ENCODE measurements at places on chromosomes 7 and 10. TPM values are rescaled to one million over a fixed set of nuclear protein-coding genes. Genes with fewer than 3 reads are reported as not detected.

- DNase-seq, result no peak
Observed at GRCh38 chr7:76326646-76327233, 24.3 kb downstream of the HSPB1 start.

DNA sequence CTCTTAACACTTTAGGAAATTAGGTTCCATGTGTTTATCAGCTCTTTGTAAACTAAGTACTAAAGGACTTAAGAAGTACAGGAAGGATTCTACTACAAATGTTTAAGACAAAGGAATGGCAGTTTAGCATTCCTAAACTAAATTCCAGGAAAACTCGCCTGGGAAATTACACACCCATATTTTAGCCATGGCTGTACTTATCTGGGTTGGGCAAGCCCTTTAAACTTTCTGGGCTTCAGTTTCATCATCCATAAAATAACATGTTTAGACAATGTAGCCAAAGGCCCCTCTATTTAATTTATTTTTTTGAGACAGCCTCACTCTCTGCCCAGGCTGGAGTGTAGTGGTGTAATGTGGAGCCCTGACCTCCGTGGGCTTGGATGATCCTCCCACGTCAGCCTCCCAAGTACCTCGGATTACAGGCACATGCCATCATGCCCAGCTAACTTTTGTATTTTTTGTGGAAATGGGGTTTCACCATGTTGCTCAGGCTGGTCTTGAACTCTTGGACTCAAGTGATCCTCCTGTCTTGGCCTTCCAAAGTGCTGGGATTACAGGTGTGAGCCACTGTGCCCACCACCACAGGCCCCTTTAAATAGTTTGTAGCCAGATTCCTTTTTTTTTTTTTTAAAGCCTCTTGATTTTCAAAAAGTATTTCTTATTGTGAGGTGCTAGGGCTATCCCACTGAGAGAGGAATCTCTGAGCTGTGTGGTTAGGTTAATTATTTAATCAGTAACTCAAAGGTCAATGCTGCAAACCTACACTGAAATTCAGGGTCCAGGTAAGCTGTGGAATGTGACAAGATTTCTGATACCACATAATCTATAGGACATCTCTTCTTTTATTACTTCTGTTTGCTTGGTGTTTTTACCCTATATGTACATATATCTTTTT, 32.1 kb downstream of the TMEM60 start:
- DNase-seq, result no peak

AKR1C1 gene
- 30.2 TPM for total RNA-seq

- no peak for DNase-seq
Observed at GRCh38 chr10:50439187-50439586, 184.6 kb downstream of the SGMS1 start.

WNT2 gene
- total RNA-seq, result 0.41 TPM

TUBAL3 gene
- total RNA-seq, result not detected

DNA sequence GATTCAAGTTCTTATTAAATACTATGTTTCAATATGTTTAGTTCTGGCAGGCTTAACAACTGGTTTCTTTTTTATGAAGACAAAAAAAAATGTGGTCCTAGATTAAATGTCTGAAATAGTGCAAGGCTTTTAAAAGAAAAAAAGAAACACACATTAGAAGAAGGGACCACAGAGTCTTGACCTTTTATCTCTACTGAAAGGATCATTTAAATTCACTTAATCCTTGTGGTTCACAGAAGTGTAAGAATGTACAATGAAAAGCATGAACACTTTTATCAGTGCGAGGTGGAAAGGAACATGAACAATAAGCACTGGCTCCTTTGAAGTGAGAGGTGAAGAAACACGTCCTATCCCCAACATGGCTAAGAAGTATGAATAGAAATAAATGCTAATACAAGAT, 765.1 kb downstream of the MAGI2 start:
- DNase-seq, result no peak

GRCh38 chr10:98351831-98352402, 63.1 kb downstream of the PYROXD2 start:
- DNase-seq, result no peak

DNA sequence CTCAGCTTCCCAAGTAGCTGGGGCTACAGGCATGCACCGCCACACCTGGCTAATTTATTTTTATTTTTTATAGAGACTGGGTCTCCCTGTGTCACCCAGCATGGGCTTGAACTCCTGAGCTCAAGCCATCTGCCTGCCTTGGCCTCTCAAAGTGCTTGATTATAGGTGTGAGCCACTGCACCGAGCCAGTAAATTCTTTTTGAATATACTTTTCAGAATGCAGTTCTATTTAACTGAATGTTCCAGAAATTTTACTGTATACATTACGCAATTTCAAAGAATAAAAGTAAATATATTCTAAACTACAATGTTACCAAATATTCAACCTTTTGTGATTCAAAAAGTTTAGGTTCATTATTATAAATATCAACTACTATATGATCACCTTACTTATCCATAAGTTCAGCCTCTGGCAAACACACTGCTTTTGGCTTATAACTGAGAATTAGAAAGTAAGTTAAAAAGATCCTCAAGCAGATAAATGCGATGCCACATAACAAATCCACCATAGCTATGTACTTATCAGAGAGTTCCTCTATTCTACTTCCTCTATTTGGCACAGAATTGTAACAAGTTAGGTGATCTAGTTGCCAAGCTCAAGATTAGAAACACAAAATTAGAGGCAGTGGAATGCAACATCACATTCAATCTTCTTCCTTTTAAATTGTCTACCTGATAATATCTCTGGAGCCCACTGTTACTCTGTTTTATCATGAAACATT, 118.2 kb downstream of the ANK3 start:
- no peak for DNase-seq

- DNase-seq, result no peak
Observed at GRCh38 chr10:89438525-89438924, 24.2 kb downstream of the IFIT5 start.

ZPBP gene
- 0.41 TPM for total RNA-seq

GRCh38 chr7:32489788-32490126, 423 bp downstream of the LSM5 start:
- DNase-seq, result no peak

SERPINE1 gene
- total RNA-seq, result under 0.01 TPM

GRCh38 chr7:150954986-150955518, 23.1 kb downstream of the KCNH2 start:
- no peak for DNase-seq

DNA sequence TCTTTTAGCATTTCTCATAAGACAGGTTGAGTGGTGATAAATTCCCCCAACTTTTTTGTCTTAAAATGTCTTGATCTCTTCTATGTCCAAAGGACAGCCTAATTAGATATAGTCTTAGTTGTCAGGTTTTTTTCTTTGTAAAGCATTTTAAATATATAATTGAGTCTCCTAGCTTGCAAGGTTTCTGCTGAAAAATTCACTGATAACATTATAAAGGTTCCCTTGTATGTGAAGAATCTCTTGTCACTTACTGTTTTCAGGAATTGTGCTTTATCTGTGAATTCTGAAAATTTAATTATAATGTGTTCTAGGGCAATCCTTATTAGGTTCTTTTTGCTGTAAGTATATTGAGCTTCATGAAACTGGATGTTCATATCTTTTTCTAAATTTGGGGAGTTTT, 96.8 kb upstream of the ZNF92 start:
- DNase-seq, result no peak

DNA sequence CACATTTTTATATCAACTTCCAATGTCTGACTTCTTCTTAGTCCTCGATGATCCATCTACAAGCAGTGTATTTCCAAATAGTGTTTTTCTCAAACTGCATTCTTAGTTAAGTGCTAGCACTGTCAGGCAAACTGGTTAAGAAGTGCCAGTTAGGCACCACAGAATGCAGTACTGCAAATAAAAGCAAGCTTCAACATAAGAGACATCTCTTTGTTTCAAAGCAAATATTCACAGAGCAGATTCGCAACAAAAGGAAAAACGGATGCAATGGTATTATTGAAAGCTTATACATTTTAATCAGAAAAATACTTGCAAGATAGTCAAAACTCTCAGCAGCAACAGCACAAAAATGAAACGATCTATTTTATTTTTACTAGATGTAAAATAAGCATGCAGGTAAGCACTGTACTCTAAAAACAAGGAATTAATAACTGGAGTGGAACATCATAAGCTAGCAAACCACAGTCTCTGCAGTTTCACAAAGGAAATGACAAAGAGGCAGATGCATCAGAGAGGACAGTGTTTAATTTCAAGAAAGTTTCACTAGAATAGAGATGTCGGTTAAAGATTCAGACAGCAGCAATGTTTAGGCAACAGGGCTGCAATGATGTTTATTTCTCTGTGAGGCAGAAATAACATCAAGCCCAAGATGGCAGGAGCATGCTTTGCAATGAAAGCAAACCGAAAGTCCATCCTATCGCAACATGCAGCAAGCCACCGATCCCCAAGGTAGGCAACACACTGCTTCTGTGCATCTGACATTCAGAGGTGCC, 82.0 kb downstream of the FGFR2 start:
- no peak for DNase-seq

GRCh38 chr7:143965280-143965679, 10.6 kb downstream of the OR2F1 start:
- no peak for DNase-seq

HOXA9 gene
- not detected for total RNA-seq

PTPRZ1 gene
- total RNA-seq, result 138 TPM

DNA sequence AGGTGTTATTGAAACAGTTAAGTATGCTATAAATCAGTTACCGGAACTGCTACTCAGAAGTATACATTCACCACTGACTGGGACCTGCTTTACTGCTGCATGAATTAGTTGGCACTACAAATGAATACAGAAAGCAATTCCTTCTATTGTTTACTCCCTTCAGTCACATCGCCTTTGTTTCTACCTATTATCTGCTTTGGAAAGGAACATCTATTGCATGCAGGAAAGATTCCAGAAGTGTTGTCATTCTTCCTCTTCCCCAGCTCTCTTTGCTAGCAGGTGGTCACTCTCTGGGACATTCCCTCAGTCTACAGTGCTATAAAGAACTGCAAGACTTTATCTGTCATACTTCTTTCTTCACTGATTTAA, 131.3 kb downstream of the ANK3 start:
- no peak for DNase-seq

- no peak for DNase-seq
Observed at GRCh38 chr7:131436384-131436783, 108.7 kb downstream of the MKLN1 start.

LRRC17 gene
- 15.5 TPM for total RNA-seq

GRCh38 chr7:1555813-1556543, at the start of gene TMEM184A:
Gene TMEM184A, minus strand, starts transcription at chr7:1556205. Its CDS starts 721 bp downstream, at chr7:1555484.
- no peak for DNase-seq

GRCh38 chr7:1928645-1929348, 258.7 kb downstream of the ELFN1 start:
- no peak for DNase-seq

TTYH3 gene
- total RNA-seq, result 29.3 TPM

MKX gene
- total RNA-seq, result 1.6 TPM

PRKAR2B gene
- total RNA-seq, result 282 TPM

GRCh38 chr7:132553031-132553430, 23.2 kb downstream of the PLXNA4 start:
- DNase-seq, result no peak

GRCh38 chr10:30553018-30553625, 76.4 kb downstream of the LYZL2 start:
- no peak for DNase-seq

DNA sequence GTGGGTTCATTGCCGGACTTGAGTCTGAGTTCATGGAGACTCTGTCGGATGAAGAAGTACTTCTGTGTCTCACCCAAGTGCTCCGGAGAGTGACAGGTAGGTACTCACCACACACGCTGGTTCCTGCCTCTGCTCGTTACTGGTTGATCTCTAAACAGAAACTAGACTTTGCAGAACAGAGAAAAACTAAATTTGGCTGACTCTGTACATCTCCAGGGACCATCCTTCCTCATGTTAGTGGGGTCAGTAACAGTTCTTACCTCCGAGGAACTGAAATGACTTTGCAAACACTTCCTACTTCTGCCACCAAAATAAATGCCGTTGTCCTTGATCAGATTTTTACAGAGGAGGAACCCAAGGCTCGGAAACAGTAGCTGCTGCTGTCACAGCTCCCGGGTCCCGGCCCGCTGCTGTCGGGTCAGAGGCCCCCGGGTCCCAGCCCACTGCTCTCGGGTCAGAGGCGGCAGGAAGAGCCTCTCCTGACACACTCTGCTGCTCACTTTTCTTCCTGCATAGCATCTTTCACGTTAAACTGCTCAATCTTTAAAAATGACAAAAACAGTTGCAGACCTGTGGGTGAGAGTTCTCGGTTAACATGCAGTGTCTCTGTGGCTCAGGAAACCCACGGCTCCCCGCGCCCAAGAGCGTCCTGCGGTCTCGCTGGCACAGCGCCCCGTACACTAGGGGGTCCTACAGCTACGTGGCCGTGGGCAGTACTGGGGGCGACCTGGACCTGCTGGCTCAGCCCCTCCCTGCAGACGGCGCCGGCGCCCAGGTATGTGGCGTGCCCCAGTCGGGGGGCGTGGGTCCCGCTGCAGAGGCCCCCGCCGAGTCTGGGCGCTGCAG, 4.8 kb upstream of the MTG1 start:
- DNase-seq, result no peak

HHEX gene
- 0.82 TPM for total RNA-seq

GRCh38 chr7:106485031-106485551, 175.9 kb downstream of the CCDC71L start:
- DNase-seq, result no peak

GRCh38 chr7:95213148-95213547, 111.2 kb downstream of the PON1 start:
- DNase-seq, result no peak

MUC3A gene
- total RNA-seq, result under 0.01 TPM

- DNase-seq, result no peak
Observed at GRCh38 chr10:112539340-112539739, 92.3 kb downstream of the VTI1A start.

NUDT13 gene
- 0.41 TPM for total RNA-seq

RBM33 gene
- total RNA-seq, result 44.4 TPM

DNA sequence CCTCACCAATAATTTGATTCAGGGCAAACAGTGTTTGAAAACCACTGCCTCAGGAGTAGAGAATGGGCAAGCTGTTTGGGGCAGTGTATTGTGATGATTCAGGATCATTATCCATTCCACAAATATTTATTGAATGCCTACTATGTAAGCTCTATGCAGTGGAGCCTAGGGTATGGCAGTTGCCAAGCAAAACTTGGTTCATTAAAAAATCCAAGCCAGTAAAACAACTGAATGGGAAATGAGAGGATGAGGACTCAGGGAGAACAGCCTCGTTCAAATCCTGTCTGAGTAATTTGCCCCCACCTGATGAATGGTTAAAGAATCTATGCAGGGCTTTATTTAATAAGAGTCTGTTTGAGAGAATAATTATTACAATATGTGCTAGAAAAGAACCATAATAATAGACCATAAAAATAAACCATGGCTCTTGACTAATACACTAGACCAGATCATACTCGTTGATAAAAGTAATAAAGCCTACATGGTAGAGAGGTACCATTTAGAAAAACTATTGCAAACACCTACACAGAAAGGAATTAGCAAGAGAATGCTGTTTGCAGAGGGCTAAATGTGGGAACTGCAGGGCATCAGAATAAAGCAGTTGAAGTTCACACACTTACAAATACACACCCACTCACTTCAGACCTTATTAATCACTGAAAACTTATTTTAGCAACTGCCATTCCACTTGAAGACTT, 71.7 kb downstream of the CREB5 start:
- DNase-seq, result no peak

- DNase-seq, result no peak
Observed at GRCh38 chr7:104362756-104363155, 34.4 kb downstream of the LHFPL3 start.

MSS51 gene
- 1.6 TPM for total RNA-seq
